ENCODE measurements at places on chromosomes 7 and 10. TPM values are rescaled to one million over a fixed set of nuclear protein-coding genes. Genes with fewer than 3 reads are reported as not detected.

SH2D4B gene
- not detected for total RNA-seq

CDNF gene
- total RNA-seq = 1.8 TPM

LIPJ gene
- under 0.01 TPM for total RNA-seq

CCDC3 gene
- total RNA-seq = 0.29 TPM

PDE6C gene
- total RNA-seq = not detected

TRPV5 gene
- not detected for total RNA-seq

EN2 gene
- total RNA-seq = under 0.01 TPM

DNA sequence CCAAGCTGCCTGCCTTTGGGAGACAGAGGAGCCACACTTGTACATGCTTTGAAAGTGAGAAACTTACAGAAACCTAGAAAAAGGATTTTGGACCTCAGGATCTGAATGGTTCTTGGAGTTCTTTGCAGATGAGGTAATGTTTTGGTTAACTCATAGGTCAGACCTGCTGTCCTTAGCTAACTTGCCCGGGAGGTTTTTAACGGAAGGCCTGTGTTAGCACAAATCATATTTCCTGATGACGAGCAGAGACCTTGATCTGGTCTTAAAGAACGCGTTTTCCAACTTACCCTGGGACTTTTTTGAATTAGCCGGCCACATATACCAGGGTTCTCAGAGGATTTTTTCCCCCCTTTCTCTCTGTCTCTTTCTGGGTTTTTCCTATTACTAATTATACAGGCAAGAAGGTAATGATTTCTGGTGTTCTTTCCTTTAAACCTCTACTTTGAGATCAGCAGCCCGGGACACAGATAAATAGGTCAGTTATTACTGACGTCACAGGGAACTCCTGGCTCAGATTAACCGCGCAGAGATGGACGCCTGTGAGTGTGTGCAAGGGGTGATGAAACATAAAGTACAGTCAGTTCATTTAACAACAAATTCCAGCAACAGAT, 101.7 kb upstream of the KLF6 start:
- peaks cover 35% of the 10 kb centered on the region for H3K4me1 ChIP-seq
- no peaks in the 10 kb centered on the region for H3K27me3 ChIP-seq
- H3K27ac ChIP-seq = peak overlapping the region; percentile 99
- H3K4me3 ChIP-seq = no peak overlapping the region
- DNase-seq = peak; percentile 88

- no peak overlapping the region for H3K27ac ChIP-seq
- no peak for DNase-seq
- H3K4me1 ChIP-seq = no peaks in the 10 kb centered on the region
- no peak overlapping the region for H3K4me3 ChIP-seq
- H3K27me3 ChIP-seq = no peaks in the 10 kb centered on the region
Observed at GRCh38 chr10:123597676-123598075, 68.5 kb upstream of the GPR26 start.

- no peaks in the 10 kb centered on the region for H3K36me3 ChIP-seq
- H3K4me3 ChIP-seq = no peak overlapping the region
- no peaks in the 10 kb centered on the region for H3K27me3 ChIP-seq
- no peak overlapping the region for H3K27ac ChIP-seq
Observed at GRCh38 chr10:130844310-130844709, 467.2 kb downstream of the TCERG1L start.

DNA sequence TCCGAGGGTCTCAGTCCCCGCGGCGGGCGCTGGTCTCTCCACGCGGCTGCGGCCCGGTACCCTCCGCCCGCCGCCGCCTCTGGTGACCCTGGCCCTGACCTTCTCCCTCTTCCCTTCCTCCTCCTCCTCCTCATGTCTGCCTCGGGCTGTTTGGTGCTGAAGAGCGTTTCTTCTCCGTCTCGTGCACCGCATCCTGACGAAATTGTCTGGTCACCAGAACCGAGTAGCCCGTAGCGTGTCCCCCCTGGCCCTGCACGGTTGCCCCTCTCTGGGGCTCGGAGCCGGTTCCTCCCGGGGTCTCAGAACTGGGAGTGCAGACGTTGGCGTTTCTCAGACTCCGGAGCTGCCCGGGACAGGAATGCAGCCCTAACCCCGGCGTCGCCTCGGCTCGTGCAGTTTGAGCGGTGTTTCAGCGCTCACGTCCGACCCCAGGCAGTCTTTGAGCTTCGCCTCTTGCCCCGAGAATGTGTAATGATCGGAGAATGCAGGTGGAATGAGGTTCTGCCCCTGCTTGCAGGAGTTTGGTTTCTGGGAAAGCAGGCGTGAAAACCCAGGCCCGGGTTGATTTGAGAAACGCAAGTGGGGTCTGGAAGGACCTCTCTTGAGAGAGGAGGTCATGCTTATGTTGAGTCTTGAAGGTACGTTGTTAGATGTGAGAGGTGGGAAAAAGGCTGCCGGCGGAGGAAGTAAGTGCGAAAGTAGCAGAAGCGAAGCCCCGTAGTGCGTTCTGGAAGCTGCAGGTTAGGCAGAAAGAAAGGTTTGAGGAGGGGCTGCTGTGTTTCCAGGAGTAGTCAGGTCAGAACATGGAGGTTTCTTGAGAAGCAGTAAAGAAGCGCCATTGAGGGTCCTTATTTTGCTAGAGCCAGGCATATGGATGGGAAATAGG, 743 bp downstream of the RBM17 start:
- H3K4me1 ChIP-seq = peaks cover 16% of the 10 kb centered on the region
- peaks cover 4% of the 10 kb centered on the region for H3K27me3 ChIP-seq
- DNase-seq = no peak
- peak overlapping the region; percentile 92 for H3K4me3 ChIP-seq

DNA sequence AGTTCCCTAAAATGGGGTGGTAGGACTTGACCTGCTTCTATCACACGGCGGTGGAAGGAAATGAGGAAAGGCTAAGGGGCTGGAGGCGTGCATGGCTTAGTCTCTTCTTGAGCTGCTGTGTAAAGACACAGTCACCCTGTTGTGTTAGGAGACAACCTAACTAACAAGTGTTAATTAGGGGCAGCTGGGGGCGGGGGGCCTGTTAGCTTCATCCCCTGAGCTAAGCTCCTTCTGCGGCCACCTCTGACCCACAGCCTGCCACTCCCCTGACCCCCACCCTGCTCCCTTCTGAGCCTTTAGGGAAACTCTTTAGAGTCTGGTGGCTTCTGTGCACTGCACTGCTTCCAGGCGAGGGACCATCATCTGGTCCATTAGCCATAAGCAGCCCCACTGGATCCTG, 28.0 kb downstream of the COL17A1 start:
- no peak overlapping the region for H3K4me3 ChIP-seq
- DNase-seq = no peak
- no peak overlapping the region for H3K27ac ChIP-seq
- no peaks in the 10 kb centered on the region for H3K27me3 ChIP-seq
- peaks cover 14% of the 10 kb centered on the region for H3K4me1 ChIP-seq

GRCh38 chr7:35908331-35909216, 107.7 kb downstream of the SEPTIN7 start:
- no peaks in the 10 kb centered on the region for H3K27me3 ChIP-seq
- H3K27ac ChIP-seq = no peak overlapping the region
- no peak overlapping the region for H3K4me3 ChIP-seq
- no peak for DNase-seq
- no peaks in the 10 kb centered on the region for H3K4me1 ChIP-seq
- H3K36me3 ChIP-seq = no peaks in the 10 kb centered on the region

DNA sequence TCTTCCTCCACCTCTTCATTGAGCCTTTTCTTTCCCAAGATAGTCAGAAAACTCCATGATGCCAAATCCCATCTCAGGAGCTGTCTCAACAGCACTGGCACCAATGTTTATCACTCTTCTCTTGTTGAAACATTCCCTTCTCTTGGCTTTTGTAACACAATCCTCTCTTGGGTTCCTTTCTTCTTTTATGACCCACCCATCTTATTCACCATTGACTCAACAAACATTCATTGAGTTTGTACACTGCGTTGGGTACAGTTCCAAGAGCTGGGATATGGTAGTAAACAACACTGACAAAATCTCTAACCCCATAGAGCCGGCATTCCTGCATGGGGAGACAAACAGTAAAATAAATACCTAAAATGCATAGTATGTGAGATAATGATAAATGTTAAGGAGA, 577.5 kb downstream of the INHBA start:
- no peak overlapping the region for H3K4me3 ChIP-seq
- H3K27ac ChIP-seq = no peak overlapping the region
- H3K36me3 ChIP-seq = no peaks in the 10 kb centered on the region
- H3K27me3 ChIP-seq = no peaks in the 10 kb centered on the region
- no peak for DNase-seq
- H3K4me1 ChIP-seq = peaks cover 2% of the 10 kb centered on the region

GRCh38 chr10:104122225-104123107, 495 bp downstream of the SFR1 start:
- H3K27me3 ChIP-seq = no peaks in the 10 kb centered on the region
- H3K4me1 ChIP-seq = peaks cover 31% of the 10 kb centered on the region
- no peak for DNase-seq

GRCh38 chr7:36037121-36037662, 115.9 kb upstream of the EEPD1 start:
- no peaks in the 10 kb centered on the region for H3K27me3 ChIP-seq
- no peaks in the 10 kb centered on the region for H3K36me3 ChIP-seq
- H3K27ac ChIP-seq = peak overlapping the region; percentile 31
- DNase-seq = no peak

GRCh38 chr7:95951531-95951930, 179.2 kb downstream of the DYNC1I1 start:
- H3K27ac ChIP-seq = no peak overlapping the region
- H3K36me3 ChIP-seq = no peaks in the 10 kb centered on the region
- no peaks in the 10 kb centered on the region for H3K4me1 ChIP-seq
- H3K27me3 ChIP-seq = no peaks in the 10 kb centered on the region
- no peak for DNase-seq

GRCh38 chr7:129789652-129790051, 163.1 kb downstream of the UBE2H start:
- no peak overlapping the region for H3K4me3 ChIP-seq
- DNase-seq = peak; percentile 63
- peaks cover 28% of the 10 kb centered on the region for H3K27me3 ChIP-seq
- no peak overlapping the region for H3K27ac ChIP-seq

DNA sequence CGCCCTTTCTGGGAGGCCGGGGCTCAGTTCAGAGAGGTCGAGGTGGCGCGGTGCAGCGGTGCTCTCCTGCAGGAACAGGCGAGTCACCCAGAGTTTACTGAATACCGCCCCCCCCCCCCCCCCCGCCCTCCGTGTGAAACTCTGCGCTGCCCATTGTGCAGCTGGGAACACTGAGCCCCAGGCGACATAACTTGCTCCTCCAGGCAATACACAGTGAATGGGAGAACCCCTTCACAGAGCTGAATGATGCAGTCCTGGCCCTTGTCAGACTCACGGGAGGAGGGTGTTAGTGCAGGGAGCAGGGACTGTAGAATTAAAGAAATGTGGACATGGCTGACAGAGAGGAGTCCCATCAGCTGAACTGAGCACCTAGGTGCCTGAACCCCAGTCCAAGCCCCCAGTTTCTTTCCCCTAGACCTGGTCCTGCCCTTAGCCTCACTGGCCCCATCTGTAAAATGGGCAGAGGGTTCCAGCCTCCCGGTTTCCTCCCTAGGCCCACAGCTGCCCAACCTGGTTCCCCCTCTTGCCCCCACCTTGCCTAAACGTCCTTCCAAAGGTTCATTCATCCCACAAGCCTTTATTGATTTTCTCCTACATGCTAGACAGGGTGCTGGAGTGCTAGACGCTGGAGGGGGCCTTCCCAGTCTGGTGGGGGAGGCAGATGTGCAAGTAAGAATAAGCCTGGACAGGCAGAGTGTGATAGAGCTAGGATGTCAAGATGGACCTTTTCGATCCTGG, 869 bp upstream of the LOXL4 start:
- peak overlapping the region; percentile 70 for H3K4me3 ChIP-seq
- peaks cover 5% of the 10 kb centered on the region for H3K36me3 ChIP-seq
- H3K4me1 ChIP-seq = peaks cover 33% of the 10 kb centered on the region
- H3K27me3 ChIP-seq = peaks cover 7% of the 10 kb centered on the region
- H3K27ac ChIP-seq = peak overlapping the region; percentile 59
- peak; percentile 95 for DNase-seq

- H3K4me3 ChIP-seq = no peak overlapping the region
- peak overlapping the region; percentile 45 for H3K27ac ChIP-seq
- peaks cover 17% of the 10 kb centered on the region for H3K4me1 ChIP-seq
- no peaks in the 10 kb centered on the region for H3K27me3 ChIP-seq
- DNase-seq = peak; percentile 74
- H3K36me3 ChIP-seq = no peaks in the 10 kb centered on the region
Observed at GRCh38 chr7:65441010-65441409, 67.4 kb downstream of the ZNF92 start.

DNA sequence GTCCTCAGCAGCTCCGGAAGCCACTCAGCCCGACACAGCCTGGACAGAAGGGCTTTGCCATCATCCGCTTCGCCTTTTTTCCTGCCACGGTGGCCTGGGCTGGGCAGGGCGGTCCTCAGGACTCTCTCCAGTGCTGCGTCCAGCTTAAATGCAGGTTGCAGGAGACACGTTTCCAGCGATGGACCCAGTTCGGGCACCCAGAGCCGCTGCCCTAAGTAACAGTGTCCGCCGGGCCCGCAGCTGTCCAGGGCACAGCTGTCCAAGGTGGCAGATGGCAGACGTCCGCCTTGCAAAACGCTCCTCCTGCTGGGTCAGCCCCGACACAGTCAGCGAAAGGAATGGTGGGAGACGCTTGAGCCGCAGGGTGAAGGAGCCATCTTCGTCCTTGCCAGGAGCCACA, 37.0 kb upstream of the FOXL3 start:
- no peaks in the 10 kb centered on the region for H3K27me3 ChIP-seq
- H3K27ac ChIP-seq = no peak overlapping the region
- peaks cover 93% of the 10 kb centered on the region for H3K36me3 ChIP-seq
- peak; percentile 84 for DNase-seq

DNA sequence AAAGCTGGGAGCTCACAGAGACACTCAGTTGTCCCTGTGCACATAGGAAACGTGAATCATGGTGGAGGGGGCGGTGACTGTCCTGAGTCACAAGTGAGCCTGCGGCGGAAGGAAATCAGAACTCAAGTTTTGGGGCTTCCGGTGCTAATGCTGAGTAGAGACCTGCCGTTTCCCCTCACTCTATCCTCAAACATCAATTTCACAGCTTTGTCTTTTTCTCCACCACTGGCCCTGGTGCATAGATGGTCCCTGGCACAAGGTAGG, 21.9 kb downstream of the ADCYAP1R1 start:
- H3K4me1 ChIP-seq = no peaks in the 10 kb centered on the region
- DNase-seq = no peak
- no peak overlapping the region for H3K4me3 ChIP-seq
- H3K27me3 ChIP-seq = peaks cover 5% of the 10 kb centered on the region

- peaks cover 6% of the 10 kb centered on the region for H3K4me1 ChIP-seq
- no peak for DNase-seq
- H3K36me3 ChIP-seq = no peaks in the 10 kb centered on the region
- H3K27me3 ChIP-seq = no peaks in the 10 kb centered on the region
- no peak overlapping the region for H3K27ac ChIP-seq
- H3K4me3 ChIP-seq = no peak overlapping the region
Observed at GRCh38 chr7:133299676-133300075, 46.8 kb downstream of the EXOC4 start.

DNA sequence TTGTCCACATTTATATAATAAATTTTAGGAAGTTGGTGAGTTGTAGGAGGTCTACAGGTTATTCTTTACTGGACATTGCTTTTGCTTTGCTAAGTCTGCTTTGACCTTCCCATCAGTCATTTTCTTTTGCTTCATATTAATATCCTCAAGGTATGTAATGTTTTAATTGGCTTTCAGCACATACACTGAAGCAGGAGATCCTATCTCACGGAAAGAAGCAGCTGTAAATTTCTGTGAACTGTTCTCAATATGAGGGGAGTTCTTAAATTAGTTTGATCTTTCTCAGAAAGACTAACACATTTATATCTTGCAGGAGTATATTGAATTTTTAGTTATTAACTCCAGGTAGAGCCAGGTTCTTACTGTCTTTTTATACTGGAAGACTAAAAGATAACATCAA, 856.5 kb downstream of the GATA3 start:
- no peak for DNase-seq
- H3K36me3 ChIP-seq = no peaks in the 10 kb centered on the region
- no peaks in the 10 kb centered on the region for H3K27me3 ChIP-seq
- no peaks in the 10 kb centered on the region for H3K4me1 ChIP-seq
